ENCODE measurements at places on chromosomes 5 and 9. TPM values are rescaled to one million over a fixed set of nuclear protein-coding genes. Genes with fewer than 3 reads are reported as not detected.

The GBGT1 gene
- 2.0 TPM for total RNA-seq

- peaks cover 14% of the 10 kb centered on the region for H3K4me1 ChIP-seq
- DNase-seq = no peak
- H3K27ac ChIP-seq = no peak overlapping the region
- no peaks in the 10 kb centered on the region for H3K36me3 ChIP-seq
- H3K4me3 ChIP-seq = no peak overlapping the region
Measured at GRCh38 chr5:127595484-127596368, 53.2 kb upstream of the CTXN3 start.

The MSX2 gene
- total RNA-seq = 0.28 TPM

DNA sequence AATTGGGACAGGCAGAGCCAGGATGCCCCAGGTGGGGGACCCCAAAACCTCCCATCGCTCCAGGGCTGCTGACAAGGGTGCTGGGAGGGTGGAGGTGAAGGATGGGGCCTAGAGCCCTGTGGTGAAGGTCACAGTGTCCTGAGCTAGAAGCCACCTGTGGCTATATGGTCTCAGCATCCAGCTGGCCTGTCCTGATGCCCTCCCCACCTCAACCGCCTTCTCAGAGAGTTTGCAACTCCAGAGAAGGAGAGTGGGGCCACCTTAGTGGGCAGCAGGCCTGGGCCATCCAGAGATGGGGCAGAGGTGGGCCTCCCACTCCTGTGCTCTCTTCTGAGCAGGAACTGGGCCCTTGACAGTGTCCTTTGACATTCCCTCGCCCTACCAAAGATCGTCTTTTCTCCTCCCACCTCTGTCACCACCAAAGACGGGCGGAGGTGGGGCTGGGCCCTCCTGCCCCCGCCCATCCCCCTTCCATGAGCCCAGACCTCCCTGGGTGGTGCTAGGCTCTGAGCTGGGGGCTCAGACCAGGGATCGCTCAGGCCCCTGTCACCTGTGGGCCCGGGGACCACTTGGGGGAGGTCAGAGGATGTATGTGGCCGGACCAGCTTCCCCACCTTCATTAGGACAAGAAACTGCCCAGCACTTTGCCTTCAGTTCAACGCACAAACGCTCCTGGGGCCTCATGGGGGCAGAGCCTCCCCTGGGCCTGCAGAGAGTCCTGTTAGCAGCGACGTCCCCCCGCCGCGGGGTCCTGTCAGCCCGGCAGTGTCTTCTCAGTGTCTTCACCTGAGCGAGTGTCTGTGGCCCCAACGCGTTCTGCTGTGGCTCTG, 10.0 kb upstream of the DOLPP1 start:
- no peak overlapping the region for H3K27ac ChIP-seq
- peaks cover 30% of the 10 kb centered on the region for H3K4me1 ChIP-seq
- H3K36me3 ChIP-seq = no peaks in the 10 kb centered on the region
- DNase-seq = no peak

GRCh38 chr9:14434158-14434504, 120.2 kb upstream of the NFIB start:
- H3K27me3 ChIP-seq = peaks cover 12% of the 10 kb centered on the region
- no peaks in the 10 kb centered on the region for H3K4me1 ChIP-seq
- no peak for DNase-seq

- DNase-seq = no peak
- H3K27ac ChIP-seq = no peak overlapping the region
- no peaks in the 10 kb centered on the region for H3K27me3 ChIP-seq
- peaks cover 10% of the 10 kb centered on the region for H3K4me1 ChIP-seq
Measured at GRCh38 chr9:15182730-15183129, 124.3 kb downstream of the TTC39B start.

The STK10 gene
- 126 TPM for total RNA-seq

DNA sequence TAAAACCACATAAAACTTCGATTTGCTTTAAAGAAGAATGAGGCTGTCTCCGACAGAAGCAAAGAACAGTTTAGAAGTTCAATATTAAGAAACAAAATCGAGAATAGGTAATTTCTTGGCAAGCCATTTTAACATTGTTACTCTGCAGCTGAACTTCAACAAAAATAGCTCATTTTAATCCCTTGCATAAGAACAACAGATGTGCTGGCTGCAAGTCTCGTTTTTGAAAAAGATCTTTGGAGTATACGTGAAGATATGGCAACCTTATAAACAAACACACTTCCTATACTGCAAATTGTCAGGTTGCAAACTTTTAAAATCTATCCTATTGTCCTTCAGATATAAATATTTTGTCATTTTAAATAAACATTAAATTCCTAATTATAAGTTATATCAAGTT, 71.5 kb downstream of the FBN2 start:
- H3K4me1 ChIP-seq = no peaks in the 10 kb centered on the region
- no peak for DNase-seq
- H3K27ac ChIP-seq = no peak overlapping the region

All from activated T-cell treated with anti-CD3 and anti-CD28 coated beads, Interleukin-2, amount 50 U/mL, for 72 hours (primary cell).